ENCODE measurements at places on chromosomes 12 and 14. TPM values are rescaled to one million over a fixed set of nuclear protein-coding genes. Genes with fewer than 3 reads are reported as not detected.

FAM181A gene
- total RNA-seq, result not detected

TUBA1B gene
- 420 TPM for total RNA-seq

RNU6-8 gene
- not detected for total RNA-seq

- no peak for DNase-seq
Observed at GRCh38 chr12:93056971-93057535, 128.0 kb upstream of the EEA1 start.

DNA sequence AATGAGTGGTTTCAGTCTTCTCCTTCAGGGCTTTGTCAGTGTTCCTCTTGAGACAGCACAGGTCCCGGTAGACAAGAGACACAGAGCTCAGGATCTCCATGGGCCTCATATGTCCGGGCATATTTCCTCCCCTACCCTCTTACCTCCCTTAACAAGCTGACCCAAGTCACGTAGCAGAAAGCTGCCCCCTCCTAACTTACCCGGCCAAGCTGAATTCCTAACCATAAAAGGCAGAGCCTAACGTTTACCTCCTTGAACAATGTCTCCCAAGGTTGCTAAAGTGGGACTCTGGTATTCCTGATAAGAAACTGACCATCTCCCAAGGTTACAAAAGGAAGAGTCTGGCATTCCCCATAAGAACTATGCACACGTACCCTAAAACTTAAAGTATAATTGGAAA lies 182.2 kb upstream of the USP15 start:
- DNase-seq, result no peak

KIF5A gene
- total RNA-seq, result 2.5 TPM

- DNase-seq, result no peak
Observed at GRCh38 chr12:19855851-19856250, 416.6 kb downstream of the AEBP2 start.

DNA sequence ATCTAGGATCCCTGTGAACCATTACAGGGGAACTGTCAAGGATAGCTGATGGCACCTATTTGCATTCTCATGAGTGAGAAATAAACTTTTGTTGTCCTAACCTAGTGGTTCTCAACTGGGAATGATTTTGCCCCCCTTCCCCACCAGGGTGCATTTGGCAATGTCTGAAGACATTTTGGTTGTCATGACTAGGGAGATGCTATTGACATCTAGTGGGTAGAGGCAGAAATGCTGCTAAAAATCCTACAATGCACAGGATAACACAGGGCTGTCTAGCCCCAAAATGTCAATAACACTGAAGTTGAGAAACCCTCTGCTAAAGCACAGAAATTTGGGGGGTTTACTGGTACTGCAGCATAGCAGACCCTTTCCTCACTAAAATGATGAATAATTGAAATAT lies 140.9 kb upstream of the SRRM4 start:
- no peak for DNase-seq

GRCh38 chr14:32350020-32350419 lies 20.9 kb downstream of the AKAP6 start:
- no peak for DNase-seq

CLEC2A gene
- total RNA-seq, result not detected

DNA sequence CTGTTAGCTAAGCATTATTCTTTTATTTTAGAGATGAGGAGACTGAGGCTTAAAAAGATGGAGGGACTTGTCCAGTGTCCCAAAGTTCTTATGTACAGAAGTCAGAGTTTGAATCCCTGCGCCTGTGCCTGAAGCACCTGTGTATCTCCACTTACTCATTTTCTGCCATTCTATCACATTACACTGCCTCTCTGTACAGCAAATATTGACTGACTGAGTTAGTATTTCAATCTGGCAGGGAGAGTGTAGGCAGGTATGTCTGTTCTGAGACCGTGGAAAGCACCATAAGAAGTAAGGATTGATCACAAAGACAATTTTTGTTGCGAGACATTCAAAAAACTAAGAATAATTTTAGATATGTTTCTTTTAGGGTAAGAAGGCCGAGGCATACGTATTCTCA lies 162.7 kb downstream of the KITLG start:
- DNase-seq, result no peak

DNA sequence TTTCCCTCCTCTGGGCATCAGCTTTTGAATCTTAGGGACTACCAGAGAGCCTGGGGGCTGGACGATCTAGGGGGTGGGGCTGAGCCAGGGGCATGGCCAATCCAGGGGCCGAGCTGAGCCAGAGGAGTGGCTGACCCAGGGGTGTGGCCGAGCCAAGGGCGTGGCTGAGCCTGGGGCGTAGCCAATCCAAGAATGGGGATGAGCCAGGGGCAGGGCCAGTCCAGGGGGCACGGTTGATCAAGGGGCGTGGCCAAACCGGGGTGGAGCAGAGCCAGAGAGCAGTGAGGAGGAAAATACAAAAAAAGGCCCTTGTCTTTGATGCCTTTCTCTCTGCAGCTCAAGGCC lies 219.3 kb upstream of the NOS1 start:
- DNase-seq, result no peak

GRCh38 chr12:114666746-114667668 lies 17.0 kb downstream of the TBX3 start:
- DNase-seq, result no peak

FGD4 gene
- total RNA-seq, result 30.6 TPM

DNA sequence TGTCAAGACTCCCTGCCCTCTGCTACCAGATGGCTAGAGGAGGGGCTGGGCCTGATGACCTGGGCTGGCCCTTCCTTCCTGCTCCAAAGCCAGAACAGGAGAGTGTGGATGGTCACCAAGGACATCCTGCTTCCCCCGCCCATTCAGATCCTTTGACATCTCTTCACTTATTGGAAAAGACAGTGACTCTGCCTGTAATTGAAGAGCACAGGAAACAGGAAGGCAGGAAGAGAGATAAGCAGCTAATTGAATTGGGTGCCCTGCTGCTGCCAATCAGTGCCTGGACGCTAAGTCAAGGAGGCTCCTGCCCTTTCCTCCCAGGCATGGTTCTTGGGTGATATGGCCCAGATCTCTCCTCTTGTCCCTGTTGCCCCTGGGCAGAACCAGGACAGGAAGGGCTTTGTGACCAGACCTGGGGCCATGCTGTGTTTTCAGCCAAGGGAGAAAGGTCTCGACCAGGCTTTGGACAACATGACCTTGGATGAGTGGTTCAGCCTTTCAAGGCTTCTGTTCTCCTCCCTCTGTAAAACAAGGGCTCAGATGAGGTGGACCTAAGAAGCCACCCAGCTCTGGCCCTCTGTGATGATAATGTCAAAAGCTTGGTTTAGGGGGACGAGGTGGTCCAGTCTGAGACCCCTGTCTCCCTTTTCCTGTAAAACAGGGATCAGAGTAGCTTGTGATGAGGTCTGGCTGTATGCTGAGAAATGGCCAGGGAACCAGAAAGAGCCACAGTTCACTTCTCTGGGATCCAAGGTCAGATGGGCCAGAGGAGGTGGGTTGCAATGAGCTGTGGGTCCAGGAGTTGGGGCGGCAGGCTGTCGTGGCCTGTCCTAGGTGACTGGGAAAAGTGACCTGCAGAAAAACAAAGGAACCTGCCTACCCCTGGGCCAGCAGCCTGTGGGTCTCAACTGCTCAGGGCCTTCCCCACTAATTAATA lies 38.8 kb downstream of the FAM222A start:
- DNase-seq, result no peak

GRCh38 chr12:124681779-124682391 lies 114.5 kb upstream of the NCOR2 start:
- peak; percentile 52 for DNase-seq

RTRAF gene
- total RNA-seq, result 49.3 TPM

- no peak for DNase-seq
Observed at GRCh38 chr14:96631030-96631429, 128.8 kb downstream of the PAPOLA start.

GRCh38 chr14:90644882-90645281 lies 171.3 kb downstream of the TTC7B start:
- peak; percentile 84 for DNase-seq

RPGRIP1 gene
- total RNA-seq, result 0.05 TPM

PSME1 gene
- total RNA-seq, result 209 TPM

GRCh38 chr14:35365130-35366055 lies 39.2 kb downstream of the NFKBIA start:
- peak; percentile 97 for DNase-seq

PIWIL1 gene
- total RNA-seq, result not detected

ST8SIA1 gene
- 0.20 TPM for total RNA-seq

- DNase-seq, result no peak
Observed at GRCh38 chr12:58465418-58465817, 454.9 kb downstream of the LRIG3 start.

GRCh38 chr12:75505706-75506312 lies 5.6 kb downstream of the KRR1 start:
- DNase-seq, result peak; percentile 29

RNFT2 gene
- total RNA-seq, result 5.6 TPM

- DNase-seq, result no peak
Observed at GRCh38 chr14:34715127-34715863, 902 bp upstream of the CFL2 start.

ITGB7 gene
- 2.8 TPM for total RNA-seq

RNF10 gene
- total RNA-seq, result 491 TPM

DNA sequence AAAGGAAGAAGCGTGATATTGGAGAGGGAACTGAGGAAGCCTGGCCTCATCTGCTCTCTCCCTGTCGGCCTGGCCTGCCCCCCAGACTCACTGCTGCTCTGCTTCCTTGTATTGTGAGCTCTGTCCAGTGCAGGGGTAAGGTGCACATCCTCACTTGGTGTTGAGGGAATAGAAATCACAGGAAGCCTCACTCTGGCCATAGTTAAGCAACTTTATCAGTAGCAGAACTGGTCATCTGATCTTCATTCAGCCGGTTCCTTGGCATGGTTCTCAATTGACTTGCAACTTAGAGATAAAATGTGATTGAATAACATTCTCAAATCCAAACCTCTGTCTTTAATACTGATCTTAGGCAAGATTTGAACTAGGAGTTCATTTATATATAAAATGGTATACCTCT lies 11.5 kb upstream of the CCDC175 start:
- DNase-seq, result no peak

- DNase-seq, result peak; percentile 76
Observed at GRCh38 chr12:131928711-131929580, at the start of gene PUS1. TSS of gene PUS1 (plus strand) at chr12:131929276. CDS start at chr12:131929723, 447 bp downstream.

GRCh38 chr14:93045965-93046704 lies 69.6 kb downstream of the ITPK1 start:
- peak; percentile 88 for DNase-seq

DNA sequence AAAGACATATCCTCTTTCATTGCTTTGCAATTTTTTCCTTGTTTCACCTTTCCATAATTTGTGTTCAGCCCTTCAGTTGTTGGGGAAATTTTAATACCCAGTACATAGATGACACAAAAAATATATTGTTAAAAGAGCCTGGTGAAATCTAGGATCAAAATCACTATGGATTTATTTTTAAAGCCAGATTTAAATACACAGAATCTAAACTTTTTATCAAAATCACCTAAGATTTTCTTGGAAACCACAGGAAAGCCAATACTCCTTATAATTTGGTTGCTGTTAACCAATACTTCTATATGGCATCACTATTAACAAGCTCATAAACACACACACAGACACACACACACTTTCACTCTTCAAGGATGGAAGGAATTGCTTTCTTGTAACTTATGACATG lies at the start of gene TAS2R20:
Gene TAS2R20, minus strand, starts transcription at position 101 of the 400 bp plus-strand sequence. CDS start 429 bp downstream, outside the sequence.
- no peak for DNase-seq

AQP5 gene
- not detected for total RNA-seq

- DNase-seq, result no peak
Observed at GRCh38 chr12:24993793-24994192, 44.9 kb upstream of the BCAT1 start.

DNA sequence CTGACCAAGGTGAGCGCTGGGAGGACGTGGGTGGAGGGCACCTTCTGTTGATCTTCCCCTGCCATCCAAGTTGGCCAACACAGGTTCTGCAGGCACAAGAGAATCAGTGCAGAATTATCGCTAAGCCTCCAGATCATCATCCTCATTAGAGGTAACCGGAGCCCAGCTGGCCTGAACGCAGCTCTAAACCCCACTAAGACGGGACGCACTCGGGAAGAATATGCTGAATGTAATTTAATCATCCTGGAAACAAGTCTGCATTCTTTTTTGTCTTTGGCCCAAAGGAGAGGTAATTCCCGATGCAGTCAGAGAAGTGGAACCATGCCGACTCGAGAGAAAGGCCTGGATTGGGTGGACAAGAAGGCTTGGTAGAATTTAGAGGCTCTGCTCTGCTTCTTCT lies 111.0 kb upstream of the GSC start:
- no peak for DNase-seq

Measured in renal cortical epithelial cell (primary cell).